ENCODE measurements at places on chromosomes 1 and 21. TPM values are rescaled to one million over a fixed set of nuclear protein-coding genes. Genes with fewer than 3 reads are reported as not detected.

PROK1 gene
- not detected for total RNA-seq

TLR5 gene
- total RNA-seq = 2.4 TPM

TFAP2E gene
- not detected for total RNA-seq

CACNA1S gene
- total RNA-seq = 223 TPM

DNA sequence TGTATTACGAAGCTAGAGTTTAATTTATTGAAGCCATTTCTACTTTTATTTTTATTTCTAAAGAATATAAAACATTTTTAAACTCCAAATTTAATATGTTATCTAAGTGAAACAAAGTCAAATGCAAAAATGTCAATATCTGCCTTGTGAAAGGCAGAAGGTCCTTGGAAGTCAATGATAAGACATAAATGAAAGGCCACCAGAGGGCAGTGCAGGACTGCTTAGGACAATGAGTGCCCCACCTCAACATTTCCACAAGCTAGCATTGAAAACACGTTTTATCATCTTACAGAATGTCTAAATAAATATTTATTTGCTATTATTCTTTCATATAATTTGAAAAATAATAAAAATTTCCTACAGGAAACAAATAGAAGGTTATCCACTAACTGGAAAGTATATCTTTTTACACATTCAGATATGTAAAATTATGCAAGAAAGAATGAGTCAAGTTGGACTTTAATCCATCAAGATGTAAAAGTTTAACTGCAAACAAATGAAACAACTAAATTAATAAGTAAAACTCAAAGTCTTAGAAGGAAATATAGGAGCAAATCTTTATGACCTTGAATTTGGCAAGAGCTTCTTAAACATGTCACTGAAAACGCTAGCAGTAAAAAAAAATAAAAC lies 140.1 kb upstream of the FMN2 start:
- DNase-seq = peak; percentile 24

DNA sequence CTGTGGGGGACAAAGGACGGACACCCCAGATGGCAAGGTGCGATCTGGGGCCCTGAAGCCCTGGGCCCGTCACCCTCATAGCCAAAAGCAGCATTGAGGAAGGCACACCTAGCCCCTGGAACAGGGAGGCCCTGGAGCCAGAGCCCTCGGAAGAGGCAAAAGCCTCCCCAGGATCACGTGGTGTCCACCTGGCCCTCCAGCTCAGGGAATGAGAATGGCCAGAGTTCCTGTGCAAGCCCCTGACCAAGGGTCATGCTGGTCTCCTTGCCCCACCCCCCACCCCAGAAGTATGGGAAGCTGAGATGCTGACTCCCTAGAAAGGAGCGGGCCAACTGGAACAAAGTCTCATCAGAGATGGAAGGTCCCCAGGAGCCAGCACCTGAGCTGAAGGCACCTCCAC lies 1.0 kb upstream of the PDZK1IP1 start:
- no peak for DNase-seq

GRCh38 chr1:157310401-157310800 lies 172.2 kb upstream of the ETV3 start:
- DNase-seq = no peak

GRCh38 chr1:227758366-227758765 lies 23.1 kb downstream of the SNAP47 start:
- DNase-seq = no peak

DNA sequence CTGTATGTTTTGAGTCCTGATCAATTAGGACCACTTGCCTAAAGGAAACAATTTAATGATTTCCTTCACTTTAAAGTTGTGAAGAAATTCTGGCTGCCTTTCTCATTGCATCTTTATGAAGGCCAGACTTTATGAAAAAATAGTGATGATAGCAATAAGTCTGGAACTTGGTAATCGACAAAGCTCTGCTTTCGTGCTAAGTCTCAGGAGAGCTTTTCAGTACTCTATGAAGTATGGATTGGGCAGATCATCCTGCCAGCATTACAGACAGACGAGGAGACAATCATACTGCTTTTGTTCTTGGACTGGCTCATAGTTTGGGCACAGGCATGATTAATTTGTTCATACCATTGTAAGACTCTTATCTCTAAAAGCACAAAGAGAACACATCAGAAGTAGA lies 45.5 kb upstream of the KCNJ15 start:
- no peak for DNase-seq

- DNase-seq = no peak
Observed at GRCh38 chr21:29365661-29366265, 67.0 kb downstream of the BACH1 start.

DNA sequence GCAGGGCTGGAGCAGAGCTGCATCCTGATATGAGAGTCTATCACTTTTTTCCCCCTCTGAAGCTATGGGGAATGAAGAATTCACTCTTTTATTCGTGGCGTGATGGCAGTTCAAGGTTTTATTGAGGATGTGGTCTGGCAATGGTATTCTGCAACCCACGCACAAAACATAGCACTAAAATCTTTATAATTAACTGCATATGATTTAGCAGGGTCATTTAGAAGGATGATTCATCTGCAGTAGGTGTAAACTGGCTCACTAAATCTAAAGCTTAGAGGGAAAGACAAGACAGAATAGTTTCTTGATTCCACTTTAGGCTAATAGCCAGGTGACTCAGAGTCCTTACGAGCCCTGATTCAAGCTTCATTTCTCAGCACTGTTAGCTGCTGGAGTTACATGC lies 25.0 kb upstream of the CHRM3 start:
- DNase-seq = no peak

DNA sequence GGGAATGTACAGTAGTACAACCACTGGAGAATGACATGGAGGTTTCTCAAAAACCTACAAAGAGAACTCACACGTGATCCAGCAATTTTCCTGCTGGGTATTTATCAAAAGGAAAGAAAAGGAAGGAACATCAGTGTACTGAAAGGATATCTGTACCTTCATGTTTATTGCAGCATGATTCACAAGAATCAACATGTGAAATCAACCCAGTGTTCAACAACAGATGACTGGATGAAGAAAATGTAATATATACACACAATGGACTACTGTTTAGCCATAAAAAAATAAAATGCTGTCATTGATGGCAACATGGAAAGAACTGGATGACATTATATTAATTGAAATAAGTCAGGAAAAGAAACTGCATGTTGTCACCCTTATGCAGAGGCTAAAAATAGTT lies 19.0 kb upstream of the CYP4A11 start:
- no peak for DNase-seq

- DNase-seq = no peak
Observed at GRCh38 chr1:228918335-228918734, 183.1 kb downstream of the RHOU start.

All from psoas muscle (tissue), 8 donors.